ENCODE measurements at places on chromosomes 2 and 18.

- peak; percentile 14 for DNase-seq
Observed at GRCh38 chr2:166240387-166241313, 112.8 kb upstream of the SCN1A start.

DNA sequence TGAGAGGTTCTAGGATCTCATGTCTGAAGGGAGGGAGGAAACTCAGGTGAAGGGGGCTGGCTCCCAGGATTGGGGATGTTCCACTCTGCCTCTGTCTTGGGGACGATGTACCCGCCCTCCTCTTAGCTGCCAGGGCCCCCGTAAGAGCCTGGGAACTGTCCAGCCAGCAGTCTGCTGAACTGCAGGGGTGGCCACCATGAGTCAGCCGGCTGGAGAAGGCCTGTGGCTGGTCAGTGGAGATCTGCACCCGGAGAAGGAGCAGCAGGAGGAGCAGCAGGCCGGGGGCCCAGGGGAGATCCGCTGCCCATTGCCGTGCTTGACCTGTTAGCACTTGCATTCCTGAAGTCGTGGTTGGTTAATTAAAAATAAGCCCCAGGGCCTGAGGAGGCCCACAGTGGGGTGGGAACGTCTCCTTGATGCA is 180.3 kb downstream of the TFCP2L1 start:
- DNase-seq: no peak

DNA sequence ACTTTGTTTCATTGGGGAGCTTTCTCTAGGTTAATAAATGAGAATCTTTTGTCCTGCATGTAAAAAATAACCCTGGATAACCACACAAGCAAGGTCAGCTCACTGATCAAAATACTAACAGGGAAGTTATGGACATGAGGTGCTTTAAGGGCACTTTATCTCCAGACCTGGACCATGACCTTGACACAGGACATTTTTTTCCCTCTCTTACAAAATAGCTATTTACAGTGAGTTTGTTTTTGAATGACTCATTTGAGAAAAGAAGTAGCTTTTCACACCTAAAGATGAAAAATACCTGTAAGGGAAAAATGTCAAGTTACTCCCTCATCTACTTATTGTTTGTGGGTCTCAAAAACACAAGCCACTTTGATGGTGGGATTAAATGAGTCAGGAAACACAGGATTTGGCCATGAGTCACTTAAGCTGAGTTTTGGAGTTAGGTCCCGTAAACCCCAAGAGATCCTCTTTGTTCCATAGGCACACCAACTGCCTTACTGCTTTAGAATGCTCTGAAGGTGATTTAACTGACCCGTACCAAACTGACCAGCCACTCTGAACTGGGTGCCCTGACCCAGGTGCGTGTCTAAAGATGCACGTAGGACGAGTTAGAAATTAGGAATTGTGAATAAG is 479.3 kb upstream of the NXPH2 start:
- no peak for DNase-seq

DNA sequence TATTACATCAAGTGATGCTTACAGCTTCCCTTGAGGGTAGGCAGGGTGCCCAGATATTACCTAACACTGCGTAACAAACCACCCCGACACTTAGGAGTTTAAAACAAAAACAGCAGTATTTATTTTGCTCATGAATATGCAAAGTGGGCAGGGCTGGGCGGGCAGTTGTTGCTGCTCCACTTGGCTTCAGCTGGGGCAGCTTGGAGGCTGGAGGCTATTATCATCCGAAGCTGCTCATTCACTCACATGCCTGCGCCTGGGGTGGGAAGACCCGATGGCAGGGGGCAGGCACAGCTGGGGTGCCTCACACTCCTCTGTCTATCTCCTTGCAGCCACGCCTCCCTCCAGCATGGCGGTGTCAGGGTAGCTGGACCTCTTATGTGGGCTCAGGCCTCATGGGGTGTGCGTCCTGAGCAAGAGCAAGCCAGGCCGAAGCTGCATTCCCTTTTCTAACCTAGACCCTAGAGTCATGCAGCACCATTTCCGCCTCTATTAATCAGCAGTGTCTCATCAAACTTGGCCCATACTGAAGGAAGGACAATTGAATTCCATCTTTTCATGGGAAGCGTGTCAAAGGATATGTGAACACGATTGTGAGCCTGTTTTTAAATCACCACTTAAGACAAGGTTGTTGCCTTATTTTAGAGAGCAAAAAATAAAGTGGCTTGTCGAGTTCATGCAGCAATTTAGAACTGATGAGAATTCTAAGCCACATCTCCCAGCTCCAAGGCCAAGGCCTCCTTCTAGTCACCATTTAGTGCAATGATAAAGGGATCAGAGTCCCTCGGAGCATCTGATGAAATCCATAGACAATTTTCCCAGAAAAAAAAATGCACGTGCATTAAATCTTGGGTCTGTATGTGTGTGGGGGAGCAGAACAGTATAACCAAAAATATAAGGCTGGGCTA is 54.9 kb downstream of the SDC1 start:
- peak; percentile 75 for DNase-seq

- DNase-seq: no peak
Observed at GRCh38 chr2:88195246-88195645, 25.1 kb downstream of the THNSL2 start.

DNA sequence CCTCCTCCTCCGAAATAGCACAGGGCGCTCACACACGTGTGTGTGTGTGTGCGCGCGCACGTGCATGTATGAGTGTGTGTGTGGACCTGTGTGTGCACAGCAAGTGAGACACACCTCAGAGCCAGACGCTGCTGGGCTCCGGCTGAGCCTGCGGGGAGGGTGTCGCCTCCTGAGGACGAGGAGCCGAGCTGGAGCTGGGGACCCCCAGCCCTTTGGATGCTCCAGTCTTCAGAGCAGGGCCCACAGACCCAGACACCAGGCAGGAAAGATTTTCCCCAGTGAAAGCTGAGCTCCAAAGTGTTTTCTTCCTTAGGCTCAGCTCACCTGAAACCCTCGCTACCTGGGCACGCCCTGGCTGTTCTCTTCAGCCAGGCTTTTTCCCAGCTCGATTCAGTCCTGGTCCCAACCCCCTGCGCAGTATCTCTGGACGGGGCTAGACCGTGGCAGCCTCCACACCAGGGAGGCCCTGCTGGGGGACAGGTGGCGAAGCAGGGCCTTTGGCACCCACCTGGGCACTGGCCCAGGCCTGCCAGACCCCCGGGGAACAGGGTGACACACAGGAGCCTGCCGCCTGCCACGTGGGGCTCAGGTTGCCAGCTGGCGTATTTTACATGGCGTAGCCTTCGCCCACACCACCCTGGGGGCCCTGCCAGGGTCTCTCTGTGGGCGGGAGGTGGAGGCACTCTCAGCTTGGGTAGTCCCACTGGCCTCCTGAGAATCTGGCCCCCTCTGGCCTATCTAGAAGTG is 36.2 kb downstream of the PDIA6 start:
- no peak for DNase-seq

DNA sequence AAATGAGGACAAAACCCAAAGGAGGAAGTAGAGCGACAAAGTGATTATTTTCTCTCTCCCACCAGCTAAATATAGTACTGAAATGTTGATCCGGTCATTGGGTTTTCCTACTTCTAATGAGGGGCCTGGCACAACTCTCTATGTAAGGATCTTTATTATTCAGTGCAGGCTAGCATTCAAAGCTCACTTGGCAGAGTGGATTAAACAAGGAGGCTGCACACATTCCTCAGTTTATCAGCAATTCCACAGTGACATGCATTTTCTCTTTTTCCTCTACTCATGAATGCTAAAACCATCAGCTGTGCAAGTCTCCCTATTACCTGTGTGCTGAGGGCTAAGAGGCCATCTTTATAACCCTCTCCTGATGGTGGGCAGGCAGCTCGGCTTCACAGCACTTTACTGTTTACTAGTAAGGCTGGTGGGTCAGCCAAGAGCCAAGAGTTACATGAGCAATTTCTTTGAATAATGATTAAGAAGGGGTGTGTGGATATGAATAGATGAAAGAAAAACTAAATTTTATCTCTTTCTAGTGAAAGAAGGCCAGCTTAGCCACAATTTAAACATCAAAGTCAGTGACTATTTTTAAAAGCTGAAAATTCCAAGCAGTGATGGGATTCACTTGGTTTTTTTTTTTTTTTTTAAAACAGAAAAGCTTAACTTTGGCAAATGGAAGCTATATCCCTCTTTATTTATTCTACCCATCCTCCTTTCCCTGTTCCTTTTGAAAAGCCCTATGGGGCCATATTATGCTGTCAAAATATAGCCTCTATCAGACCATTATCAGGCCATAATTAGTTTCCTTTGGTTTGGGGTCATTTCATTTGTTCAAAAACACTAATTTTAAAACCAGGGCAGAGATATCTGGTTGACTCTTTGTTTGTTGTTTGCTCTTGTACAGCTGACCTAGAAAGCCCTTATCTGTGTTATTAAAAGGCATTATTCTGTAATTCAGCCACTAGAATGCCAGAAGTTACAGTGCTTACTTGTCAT is 111.0 kb downstream of the RBM43 start:
- no peak for DNase-seq

DNA sequence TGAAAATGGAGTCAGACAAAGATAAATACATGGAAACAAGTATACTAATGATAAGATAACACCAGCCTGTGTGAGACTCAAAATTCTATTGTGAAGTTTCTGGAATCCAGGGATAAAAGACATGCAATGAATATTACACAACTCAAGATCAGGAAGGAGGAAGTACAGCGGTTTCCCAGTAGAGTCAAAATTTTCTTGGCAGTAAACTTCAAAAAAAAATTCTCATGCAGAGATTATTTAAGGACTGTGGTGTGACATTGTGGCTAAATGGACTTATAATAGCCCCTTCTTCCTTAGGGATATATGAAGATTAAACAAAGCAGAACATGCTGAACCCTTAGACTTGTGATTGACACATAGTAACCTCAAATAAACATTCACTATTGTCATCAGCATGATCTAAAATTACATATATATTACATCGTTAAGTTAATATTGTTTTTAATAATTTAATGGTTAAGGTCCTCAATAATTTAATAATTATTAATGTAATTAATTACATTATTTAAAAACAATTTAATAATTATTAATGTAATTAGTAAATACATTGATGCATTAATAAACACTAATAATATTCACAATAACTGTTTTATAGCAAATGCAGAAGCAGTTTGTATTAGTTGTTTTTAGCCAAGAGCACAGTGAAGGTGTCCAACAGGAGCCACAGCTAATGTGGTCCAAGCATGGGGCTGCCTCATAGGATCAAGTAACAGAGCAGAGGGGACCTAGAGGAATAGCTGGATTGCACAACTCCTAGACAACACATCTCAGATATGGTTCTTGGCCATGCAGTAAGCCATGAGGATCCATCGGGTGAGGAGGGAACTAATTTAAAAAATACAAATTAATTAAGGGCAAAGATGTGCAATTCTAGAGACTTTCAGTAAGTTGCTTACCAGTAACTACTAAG is 77.3 kb downstream of the POLE4 start:
- DNase-seq: no peak

DNA sequence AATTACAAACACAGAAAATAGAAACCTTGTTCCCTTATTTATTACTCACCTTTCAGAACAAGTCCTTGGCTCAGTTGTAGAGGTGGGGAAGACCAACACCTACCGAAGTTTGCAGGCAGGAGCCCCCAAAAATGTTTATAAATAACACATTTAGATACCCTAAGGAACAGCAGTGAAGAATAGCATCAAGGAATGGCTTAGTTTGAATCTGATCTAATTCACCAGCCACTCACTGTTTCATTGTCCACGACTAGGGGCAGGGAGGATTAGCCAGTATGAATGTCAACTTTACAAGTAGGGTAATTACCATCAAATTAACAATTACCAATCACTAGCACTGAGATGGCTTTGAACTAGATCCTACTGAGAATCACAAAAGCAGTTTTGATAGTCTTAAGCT is 65.4 kb downstream of the PRPF40A start:
- no peak for DNase-seq

- DNase-seq: no peak
Observed at GRCh38 chr2:112918256-112918655, 7.3 kb downstream of the IL37 start.

DNA sequence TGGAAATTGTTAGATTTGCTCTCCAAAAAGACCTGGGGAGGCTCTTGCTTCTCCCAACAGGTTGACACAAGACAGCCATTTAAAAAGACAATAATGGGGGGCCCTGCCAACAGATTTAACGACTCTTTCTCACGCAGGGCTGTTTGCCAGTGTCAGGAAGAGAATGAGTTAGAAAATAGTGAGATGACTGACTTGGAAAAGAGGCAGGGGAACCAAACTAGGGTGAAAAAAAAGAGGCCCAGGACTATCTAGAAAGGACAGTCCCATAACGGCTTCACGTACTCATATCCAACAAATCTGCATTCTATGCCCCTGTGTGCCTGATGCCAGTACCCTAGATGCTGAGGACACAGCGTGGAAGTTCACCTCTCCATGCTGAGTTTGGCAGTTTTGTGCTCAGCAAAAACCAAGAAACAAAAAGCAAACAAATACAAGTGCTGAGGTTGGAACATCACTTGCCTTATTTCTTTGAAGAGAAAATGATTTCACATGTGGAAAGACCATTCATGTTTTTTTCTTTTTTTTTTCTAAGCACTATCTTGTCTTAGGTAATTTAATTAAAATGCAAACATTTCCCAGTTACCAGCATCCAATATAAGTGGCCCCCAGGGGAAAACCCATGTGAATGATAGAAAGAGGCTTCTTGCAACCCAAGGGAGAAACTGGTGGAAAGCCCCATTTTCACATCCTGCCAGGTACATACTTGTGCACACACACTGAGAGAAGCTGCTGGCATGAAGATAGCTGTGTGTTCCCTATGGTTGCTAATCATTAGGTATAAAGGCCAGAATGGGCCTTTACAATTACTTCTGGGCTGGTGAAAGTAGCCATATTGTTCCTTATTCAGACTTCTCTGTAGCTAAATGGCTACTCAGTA is 10.6 kb upstream of the WIPF1 start:
- no peak for DNase-seq

DNA sequence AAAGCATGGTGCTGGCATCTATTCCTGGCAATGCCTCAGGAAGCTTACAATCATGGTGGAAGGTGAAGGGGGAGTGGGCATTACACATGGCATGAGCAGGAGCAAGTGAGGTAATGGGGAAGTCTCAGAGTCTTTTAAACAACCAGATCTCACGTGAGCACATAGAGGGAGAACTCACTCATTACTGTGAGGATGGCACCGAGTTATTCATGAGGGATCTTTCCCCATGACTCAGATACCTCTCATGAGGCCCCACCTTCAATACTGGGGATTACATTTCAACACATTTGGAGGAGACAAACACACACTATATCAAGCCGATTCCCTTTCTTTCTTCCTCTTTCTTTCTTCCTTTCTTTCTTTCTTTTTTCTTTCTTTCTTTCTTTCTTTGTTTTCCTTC is 47.9 kb upstream of the FANCL start:
- DNase-seq: no peak

All from kidney capillary endothelial cell (primary cell).